ENCODE measurements at places on chromosomes 11 and 22.

GRCh38 chr11:43942662-43943371 is 380 bp downstream of the C11orf96 start:
- DNase-seq: no peak

DNA sequence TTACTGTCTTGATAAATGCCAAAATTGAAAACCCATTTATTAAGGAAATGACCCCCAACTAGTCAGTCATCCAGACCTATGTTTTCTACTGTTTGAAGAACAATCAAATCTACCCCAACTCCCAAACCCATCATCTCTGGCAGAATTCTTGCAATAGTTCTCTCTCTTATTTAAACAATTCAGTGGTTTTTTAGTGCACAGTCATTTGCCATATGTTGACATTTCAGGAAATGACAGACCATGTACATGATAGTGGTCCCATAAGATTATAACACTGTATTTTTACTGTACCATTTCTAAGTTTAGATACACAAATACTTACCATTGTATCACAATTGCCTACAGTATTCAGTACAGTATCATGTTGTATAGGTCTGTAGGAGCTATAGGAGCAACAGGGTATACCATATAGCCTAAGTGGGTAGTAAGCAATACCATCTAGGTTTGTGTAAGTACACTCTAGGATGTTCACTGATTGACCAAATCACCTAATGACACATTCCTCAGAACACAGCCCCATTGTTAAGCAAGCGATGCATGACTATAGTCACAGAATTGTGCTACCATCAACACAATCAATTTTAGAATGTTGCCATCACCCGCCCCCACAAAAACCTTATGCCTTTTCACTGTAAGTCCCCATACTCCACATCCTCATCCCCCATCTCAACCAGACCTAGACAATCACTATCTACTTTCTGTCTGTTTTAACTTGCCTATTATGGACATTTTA is 41.8 kb downstream of the MMP20 start:
- no peak for DNase-seq

DNA sequence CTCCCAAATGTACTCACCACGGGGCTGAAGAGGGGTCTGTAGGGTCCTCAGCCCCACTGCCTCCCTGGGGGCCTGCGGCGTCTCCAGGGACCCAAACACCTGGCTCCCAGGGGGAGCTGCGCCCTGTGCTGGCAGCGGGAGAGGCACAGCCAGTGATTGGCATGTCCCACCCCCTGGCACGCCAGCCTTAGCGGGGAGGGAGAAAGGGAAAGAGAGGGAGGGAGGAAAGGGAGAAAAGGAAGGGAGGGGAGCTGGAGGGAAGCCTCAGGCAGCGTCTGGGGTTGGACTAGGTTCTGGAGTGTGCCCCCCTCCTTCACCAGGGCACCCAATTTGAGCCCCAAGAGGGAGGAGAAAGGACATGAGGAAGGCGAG is at the start of gene CHRM1:
CHRM1 (minus strand) TSS at position 163 of the 372 bp plus-strand sequence. CDS start 10,263 bp downstream, outside the sequence.
- DNase-seq: no peak

DNA sequence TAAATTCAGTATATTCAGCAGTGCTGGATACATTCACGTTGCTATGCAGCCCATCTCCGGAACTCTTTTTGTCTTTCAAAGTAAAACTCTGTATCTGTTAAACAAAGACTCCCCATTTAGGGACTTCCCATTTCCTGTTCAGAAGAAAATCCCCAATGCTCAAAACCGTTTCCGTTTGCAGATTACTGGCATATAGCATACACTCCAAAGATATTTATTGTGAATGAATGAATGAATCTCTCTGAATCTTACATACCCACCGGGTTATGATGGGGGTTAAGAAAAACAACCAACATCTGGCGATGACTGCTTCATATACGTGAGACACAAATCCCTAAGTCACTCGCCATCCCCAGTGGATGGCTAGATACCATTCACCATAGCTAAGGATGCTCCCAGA is 1.6 kb downstream of the THY1 start:
- peak; percentile 19 for DNase-seq
